ENCODE measurements at places on chromosomes 13 and 19. TPM values are rescaled to one million over a fixed set of nuclear protein-coding genes. Genes with fewer than 3 reads are reported as not detected.

The MBD3L3 gene
- total RNA-seq, result not detected

The CRX gene
- total RNA-seq, result not detected

The CYSLTR2 gene
- total RNA-seq, result 6.1 TPM

GRCh38 chr13:103157016-103157415 lies 90.8 kb upstream of the SLC10A2 start:
- no peak for DNase-seq
